ENCODE measurements at places on chromosomes 12 and 14.

GRCh38 chr14:74491956-74492775 lies 939 bp downstream of the NPC2 start:
- peak; percentile 55 for DNase-seq

GRCh38 chr12:114476159-114476558 lies 70.2 kb upstream of the TBX5 start:
- DNase-seq: peak; percentile 4

DNA sequence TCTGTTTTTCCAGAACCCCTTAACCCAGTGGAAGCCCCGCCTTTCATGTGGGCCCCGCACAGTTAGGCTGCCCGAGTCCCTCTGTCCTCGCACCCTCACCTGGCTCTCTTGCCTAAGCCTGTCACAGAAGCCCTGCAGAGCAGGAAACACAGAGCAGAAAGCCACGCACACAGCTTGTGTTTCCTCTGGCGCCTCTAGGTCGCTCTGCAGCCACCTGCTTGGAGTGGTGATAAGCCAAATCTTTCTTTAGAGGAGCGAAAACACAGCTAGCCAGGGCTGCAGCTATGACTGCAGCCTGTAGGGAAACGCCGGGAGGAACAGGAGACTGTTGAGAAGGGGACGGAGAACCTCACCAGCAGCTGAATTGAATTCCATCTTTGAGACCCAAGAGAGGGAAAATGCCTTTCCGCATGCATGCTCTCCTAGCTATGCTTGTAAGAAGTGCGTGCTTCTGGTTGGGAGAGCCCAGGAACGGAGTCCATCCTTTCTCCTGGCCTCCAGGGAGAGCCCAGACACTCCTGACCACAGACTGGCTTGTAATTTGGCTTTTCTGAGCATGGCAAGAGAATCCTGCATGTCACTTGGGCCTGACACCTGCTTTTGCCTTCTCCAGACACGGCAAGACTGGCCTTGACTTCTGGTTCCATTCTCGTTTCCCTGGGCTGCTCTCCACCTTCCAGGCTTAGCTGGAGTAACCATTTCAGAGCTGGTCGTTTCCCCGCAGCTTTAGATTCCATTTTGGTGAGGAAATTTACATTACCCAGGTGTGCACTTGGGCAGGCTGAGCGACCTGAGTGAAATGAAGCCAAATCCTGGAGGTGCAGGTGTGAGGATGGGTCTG lies 301.6 kb downstream of the CACNA1C start:
- DNase-seq: no peak

DNA sequence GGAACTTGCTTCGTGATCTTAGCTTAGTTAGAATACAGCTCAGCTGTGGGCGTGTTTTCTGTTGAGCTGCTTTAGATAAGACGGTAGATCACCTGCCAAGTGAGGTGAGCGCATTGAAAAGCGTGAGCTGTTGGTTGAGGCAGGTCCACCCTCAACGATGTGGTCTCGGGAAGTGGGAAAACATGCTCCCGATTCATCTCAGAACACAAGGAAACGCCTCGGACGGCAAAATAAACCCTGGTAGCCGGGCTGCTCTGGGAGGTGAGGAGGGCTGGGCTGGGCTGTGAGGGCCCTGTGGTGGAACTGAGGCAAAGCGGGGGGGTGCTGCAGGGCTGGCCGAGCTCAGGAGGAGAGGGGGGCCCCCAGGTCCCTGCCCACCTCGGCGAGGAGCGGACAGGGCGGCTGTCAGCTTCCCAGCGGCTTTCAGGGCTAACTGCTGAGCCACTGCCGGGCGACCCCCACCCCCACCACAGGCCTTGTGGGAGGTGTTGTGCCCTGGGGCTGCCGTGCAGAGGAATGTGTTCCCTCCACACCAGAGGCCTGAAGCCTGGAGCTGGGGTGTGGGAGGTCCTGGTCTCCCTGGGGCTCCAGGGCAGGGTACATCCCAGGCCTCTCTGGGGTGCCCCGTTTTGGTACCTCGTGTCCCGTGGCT lies 30.7 kb downstream of the NOC4L start:
- no peak for DNase-seq
